ENCODE measurements at places on chromosomes 2 and 18.

GRCh38 chr18:50659091-50660003, 99.5 kb downstream of the MAPK4 start:
- no peak for DNase-seq

DNA sequence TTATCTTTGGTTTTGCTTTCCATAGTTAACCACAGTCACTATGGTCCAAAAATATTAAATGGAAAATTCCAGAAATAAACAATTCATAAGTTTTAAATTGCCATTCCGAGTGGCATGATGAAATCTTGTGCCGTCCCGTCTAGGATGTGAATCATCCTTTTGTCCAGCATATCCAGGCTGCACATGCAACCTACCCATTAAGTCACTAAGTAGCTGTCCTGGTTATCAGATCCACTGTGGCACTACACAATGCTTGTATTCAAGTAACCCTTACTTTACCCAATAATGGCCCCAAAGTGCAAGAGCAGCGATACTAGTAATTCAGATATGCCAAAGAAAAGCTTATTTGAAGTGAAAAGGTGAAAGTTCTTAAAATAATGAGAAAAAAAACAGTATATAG, 10.7 kb downstream of the USP34 start:
- peak; percentile 58 for DNase-seq

DNA sequence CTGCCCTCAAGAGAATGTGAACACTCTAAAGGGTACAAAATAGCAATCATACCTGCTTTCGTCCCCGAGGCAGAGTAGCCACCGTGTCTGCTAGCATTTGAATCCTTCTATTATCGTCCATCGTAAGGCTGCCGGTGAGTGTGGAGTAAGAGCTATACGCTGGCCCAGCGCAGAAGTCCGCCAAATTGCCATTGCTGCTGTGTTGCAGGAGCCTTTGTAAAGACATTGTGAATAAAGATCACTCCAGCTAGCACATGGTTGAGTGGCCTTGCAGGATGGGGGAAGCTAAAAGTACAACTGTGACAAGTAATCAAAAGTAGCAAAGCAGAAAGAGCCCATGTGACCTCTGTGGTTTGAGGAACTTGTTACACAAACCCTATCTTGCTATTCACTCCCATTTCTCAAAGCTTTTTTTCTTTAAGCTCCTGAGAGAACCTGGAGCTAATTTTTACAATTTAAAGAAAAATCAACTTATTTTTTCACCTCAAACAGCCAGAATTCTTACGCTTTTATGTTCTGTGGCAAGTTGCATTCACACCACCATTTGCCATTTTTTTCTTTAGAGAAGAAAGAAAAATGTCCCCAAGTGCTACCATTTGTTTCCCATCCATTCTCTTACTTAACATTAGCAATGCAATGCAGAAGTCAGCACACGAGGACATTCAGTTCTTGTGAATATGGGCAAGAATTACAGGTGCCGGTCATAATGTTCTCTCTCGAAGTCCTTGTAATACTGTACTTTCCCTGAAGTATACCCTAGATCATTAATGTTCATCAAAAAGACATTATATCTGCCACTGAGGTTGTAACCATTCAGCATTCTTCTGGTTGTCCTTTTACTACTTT, at the start of gene CYTIP:
Gene CYTIP, minus strand, starts transcription at position 295 of the 846 bp plus-strand sequence. Its CDS starts 69 bp downstream, at position 226.
- no peak for DNase-seq

DNA sequence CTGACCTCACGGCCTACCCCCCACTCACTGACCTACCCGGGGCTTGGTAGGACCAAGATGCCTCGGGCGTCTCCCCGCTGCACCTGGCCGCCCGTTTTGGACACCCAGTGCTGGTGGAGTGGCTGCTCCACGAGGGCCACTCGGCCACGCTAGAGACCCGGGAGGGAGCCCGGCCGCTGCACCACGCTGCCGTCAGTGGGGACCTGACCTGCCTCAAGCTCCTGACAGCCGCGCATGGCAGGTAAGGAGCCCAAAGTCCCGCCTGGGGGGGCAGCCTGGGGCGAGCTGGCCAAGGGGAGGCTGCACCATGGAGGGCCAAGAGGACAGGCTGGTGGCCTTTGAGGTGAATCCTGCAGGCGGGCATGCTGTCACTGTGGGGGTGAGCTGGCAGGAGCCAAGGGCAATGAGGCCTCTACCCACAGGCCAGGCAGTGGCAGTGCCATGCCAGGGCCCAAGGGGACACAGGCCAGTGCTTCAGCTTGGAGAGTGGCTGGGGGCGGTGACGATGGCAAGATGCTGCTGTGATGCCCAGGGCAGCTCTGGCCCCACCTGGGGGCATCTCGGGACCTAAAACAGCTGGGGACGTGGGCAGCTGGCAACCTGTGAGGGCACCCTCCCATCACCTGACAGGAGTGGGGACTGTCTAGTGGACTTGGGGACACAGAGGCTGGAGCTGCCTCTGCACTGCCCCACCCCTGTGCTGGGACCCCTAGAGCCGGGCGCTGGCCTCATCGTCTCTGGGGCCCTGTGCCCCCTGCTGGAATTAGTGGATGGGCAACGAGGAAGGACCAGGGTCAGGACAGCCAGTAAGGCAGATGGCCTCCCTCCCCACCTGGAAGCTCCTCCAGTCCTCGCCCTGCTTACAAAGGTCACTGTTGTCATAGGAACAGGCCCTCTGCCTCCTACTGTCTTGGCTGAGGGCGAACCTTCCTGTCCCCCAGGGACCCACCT, 2.0 kb downstream of the ESPNL start:
- DNase-seq = no peak

DNA sequence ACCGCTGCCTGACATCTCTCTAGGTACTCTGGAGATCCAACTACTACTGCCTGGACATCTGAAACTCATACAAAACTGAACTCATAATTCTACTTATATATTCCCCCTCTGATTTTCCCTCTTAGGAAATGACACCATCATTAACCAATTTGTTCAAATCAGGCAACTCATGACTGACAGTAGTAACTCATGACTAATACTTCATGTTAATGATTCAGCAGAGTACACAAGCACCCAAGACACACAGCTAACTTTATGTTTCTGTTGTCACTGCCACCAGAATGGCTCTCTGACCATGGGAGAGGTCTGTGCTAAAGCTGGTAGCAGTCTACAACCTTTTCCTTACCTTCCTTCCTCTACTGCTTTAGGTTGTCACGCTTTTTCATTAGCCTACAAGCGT, 91.1 kb downstream of the ITSN2 start:
- no peak for DNase-seq

DNA sequence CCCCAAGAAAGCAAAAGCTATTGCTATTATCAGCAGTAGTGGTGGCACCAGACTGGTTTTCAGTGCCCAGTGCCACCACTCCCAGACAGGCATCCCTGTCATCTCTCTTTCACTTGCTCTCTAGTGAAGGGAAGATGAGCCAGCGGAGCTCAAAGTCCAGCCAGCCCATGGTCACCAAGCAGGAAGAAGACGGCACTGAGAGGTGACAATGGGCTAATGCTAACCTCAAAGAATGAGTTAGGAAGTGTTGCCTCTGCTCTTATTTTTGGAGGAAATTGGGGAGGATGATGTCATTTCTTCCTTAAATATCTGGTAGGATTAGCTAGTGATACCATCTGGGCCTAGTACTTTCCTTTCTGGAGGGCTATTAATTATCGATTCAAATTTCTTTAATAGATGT, 1.7 kb downstream of the SP140 start:
- no peak for DNase-seq

DNA sequence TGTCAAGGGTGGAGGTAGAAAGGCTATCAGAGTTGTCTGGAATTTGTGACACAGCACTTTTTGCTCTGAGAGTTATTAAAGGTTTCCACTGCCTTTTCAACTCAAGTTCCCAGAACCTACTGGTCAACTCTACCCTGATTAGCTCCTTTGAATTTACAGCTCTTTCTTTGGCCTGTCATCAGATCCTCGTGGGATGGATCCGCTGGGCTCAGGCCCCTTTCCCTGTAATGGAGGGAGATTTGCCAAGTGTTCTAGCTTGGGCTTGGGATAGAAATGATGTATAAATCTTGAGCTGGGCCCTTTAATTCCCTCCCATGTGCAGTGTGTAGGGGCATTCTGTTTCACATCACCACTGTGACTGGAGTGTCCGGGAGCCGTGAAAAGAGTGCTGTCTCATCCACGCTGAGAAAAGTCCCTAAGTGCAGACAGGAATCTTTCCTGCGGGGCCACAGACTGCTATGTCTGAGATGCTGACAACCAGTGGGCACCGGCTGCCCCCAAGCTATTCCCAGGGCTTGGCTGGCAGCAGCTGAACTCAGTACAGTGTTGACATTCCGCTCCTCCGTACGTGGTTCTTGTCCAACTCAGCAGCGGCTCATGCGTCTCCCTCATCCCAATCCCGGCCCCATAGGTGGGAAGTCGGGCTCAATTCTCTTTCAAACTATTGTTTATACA, 46.9 kb upstream of the ARHGAP28 start:
- DNase-seq = no peak

DNA sequence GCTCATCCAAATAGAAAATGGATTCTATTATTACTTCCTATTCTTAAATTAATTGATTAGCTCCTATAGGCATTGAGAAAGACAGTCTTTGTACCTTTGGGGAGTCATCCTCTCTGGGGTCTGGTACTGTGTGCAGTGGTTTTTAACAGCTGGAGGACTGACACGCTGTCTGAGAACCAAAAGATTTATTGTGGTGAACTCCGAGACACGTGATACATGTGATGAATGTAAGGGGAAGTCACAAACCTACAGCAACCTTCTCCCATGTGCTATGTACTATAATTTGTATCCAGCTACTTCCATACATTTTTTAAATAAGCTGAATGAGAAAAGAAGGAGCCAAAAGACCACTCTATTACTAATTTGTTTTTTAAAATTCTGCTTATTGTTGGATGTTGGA, 133.7 kb downstream of the GALNT3 start:
- no peak for DNase-seq

- DNase-seq = no peak
Measured at GRCh38 chr2:94995553-94996304, 29.8 kb upstream of the MAL start.

- DNase-seq = no peak
Measured at GRCh38 chr2:222903234-222904220, 42.7 kb downstream of the ACSL3 start.

DNA sequence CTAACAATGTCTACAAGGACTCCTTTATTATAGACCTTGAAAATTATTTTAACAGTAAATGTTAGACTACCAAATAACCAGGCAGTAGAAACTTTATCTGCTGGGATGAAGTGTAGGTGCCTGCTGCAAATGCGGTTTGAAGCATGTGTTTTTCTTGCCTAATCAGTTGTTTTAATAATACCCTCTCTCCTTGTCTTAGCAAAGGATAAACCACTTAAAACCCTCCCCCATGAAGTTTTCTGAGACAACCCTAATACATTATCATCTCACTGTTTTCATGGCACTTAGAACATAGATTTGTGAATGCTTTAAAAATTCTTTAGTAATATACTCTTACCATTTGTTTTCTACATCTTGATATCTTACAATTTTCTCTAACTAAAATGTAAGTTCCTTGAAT, 98.6 kb downstream of the ASXL3 start:
- no peak for DNase-seq

- no peak for DNase-seq
Measured at GRCh38 chr2:227819398-227819697, 5.7 kb downstream of the CCL20 start.

DNA sequence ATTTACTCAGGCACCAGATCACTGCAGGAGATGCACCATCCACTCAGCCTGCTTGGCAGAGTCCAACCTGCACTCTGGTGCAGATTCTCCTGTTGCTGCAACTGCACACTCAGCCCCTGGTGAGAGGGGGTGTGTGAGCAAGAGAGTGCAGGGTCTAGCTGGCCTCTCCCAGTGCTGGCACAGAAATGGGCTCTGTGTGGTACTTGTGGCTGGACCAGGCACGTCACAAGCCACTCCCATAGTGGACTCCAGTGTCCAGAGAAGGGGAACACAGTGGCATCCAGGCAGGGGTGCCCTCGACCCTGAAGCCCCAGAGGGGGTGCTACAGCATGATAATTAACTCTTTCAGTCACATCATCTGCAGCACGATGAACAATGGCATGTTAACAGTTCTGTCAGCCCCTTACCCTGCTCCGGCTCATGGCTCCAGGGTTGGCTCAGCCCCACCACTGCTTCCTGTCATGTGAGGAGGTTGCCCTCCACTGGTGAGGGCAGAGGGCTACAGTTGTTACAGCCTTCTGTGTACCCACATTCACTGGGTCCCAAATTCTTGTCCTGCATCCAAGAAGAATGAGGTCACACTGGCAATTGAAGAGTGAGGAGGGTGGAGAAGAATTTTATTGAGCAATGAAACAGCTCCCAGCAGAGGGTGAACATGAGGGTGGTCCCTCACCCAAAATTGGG, 135.7 kb downstream of the EVA1A start:
- no peak for DNase-seq
